ENCODE measurements at places on chromosomes 12 and 14.

GRCh38 chr14:55583942-55584468, 4.0 kb downstream of the KTN1 start:
- no peak for DNase-seq

DNA sequence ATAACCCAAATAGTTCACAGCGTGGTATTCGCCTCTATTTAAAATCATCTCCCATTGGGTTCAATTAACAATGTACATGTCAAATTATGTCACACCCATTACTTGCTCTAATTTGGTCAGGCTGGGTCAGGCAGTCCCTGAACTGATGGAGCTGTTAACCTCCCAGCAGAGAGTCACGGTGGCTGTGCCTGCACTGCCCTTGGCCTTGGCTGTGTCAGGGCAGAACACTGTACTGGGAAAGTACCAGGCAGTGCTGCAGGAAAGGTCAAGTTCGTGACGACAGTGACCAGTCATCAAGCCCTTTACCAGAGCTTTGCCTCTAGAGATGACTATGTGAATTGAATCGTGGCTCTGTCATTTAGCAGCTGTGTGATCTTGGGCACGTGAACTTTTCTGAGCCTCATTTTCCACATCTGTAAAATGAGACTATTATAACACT, 100.0 kb downstream of the ARF6 start:
- no peak for DNase-seq

DNA sequence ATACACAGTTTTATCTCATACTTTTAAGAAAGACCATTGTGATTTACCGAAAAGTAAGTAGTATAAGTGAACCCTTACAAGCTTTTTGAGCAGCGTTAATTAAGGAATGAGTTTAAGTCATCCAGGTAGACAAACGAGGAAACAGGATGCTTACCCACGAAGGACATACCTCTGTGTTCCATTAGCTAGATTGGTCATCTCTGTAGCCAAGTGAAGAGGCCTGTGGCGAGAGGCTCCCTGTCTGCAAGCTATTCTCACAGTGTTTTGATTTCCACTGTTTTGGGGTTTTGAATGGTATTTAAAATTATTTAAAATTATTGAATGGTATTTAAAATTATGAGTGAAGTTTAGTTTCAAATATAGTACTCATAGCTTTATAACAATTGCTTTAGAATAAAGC, 342.1 kb upstream of the RGS6 start:
- no peak for DNase-seq

DNA sequence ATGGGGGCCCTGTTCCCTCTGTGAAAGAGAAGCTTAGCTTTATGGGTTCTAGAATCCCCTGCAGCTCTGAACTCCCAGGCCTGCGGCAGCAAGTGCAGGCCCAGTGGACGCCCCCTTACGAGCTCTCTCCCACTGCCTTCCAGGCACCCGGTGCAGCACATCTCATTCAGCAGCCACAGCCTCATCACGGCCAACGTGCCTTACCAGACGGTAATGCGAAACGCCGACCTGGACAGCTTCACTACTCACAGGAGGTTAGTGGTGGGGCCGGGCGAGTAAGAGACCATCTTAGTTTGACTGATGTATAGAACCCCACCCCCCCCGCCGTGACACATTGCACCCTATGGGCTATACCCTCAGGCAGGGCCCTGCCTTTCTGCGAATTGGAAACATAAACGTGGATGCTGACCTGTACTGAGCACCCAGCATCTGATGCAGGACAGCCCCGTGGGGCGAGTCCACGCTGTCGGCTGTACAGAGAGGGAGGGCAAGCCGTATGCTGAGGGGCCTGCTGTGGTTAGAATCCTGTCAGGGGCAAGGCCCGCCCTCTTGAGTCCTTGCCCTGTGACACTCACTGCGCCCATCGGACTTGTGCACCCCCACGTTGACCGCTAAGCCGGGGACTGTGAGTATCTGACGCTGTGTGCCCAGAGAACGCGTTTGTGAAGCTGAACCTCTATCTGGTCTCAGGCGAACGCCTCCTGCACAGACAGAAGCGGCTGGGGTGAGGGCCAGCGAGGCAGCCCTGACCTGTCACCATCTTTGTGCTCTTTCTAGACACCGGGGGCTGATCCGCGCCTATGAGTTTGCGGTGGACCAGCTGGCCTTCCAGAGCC, 71.7 kb downstream of the TESC start:
- no peak for DNase-seq

DNA sequence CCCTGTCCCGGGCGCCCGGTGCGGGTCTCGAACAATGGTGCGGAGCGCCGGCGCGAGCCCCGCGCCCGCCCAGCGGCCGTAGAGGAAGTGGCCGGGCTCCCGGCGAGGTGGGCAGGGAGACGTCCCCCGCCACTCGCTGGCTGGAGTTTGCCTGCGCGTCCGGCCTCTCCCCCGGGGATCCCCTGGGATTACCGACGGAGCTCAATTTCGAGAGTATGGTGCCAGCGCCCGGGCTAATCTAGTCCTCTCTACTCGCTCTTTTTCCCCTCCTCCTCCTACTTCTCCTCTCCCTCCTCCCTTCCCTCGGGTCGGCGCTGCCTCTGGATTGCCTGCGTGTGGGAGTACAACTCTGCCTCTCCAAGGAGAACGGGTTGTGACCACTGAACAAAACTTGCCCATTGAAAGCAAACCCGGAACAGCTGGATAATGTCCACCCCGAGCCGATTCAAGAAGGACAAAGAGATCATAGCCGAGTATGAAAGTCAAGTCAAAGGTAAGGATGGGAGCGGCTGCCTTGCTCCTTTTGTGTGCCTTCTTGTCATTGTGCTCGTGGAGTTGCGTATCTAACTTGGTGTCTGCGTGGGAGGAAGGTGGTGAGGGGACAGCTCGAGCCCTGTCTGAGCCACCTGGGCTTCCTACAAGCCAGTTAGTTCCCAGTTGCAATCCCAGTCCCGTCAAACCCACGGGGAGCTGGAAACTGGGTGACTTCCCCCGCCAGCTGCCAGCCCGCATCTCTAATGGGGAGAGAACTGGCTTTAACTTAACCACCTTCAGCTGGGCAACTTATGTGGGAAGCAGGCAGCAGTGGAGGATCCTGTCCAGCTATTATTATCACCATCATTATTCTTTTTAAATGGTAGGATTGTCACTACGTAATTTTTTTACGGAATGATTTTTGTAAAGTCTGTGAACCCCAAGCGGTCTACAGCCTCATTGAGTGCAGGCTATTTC, at the start of gene SRGAP1:
Gene SRGAP1 (plus strand): TSS at position 310 of the 951 bp plus-strand sequence. CDS start 117 bp downstream, at position 427.
- no peak for DNase-seq

Data from SIG-M5 (cell line).